Activated CD8-positive, alpha-beta memory T cell treated with anti-CD3 and anti-CD28 coated beads, Interleukin-2, amount 10 ng/mL, durations not matched to agents 7 days and 5 days (primary cell): ENCODE measurements at places on chromosomes 13 and 19.

GRCh38 chr19:38739440-38740256, 4.6 kb downstream of the CAPN12 start:
- DNase-seq = peak; percentile 56

GRCh38 chr13:88071371-88071770, 400.2 kb downstream of the SLITRK5 start:
- no peak for DNase-seq

GRCh38 chr19:6524311-6524710, 6.5 kb upstream of the TNFSF9 start:
- no peak for DNase-seq

DNA sequence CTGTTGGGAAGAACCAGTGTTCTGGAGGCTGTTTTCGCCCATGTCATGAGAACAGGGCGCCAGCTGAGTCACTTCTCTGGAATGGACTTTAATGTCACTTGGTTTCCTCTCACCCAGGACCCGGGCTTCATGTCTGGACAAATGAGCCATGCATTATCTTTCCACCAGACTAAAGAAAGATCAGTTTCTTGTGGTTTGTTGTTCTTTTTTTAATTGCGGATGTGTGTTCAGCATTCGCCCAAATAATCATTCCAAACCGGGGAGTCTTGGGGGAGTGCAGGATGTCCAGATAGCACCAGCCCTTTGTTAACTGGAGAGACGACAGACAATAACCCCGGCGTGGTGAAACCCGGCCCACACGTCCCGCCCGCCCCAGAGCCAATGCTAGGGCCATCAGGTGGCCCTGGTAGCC, 102.5 kb downstream of the COL4A2 start:
- DNase-seq = no peak

DNA sequence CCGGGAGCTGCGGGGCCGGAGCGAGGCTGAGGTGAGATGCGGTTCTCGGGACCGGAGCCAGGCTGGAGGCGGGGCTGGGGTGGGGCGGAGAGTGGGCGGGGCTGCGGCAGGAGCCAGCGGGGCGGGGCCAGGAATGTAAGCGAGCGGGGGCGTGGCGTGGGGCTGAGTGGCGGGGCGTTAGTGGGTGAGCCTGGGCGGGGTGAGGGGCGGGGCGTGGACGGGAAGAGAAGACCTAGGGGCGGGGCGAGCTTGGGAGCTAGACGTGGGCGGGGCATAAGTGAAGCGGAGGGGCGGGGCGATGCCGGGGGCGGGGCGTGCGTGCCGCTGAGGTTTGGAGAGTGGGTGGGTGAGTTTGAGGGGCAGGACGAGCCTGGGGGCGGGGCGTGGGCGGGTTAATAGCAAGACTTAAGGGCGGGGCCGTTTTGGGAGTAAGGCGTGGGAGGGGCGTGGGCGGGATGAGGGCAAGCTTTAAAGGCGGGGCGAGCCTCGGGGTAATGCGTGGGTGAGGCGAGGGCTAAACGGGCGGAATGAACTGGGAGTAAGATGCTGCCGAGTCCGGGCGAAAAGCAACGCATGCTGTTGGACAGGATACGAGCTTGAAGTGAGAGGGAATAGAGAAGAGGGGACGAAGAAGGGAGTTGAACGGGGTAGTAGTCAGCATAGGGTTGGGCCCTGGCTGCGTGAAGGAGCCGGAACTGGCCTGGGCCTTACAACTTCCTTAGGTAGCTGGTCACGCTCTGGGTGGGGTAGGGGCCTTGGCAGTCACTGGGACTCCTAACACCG, 572 bp downstream of the SNAPC2 start:
- peak; percentile 99 for DNase-seq

GRCh38 chr19:47124937-47125668, 5.5 kb upstream of the SAE1 start:
- DNase-seq = no peak

DNA sequence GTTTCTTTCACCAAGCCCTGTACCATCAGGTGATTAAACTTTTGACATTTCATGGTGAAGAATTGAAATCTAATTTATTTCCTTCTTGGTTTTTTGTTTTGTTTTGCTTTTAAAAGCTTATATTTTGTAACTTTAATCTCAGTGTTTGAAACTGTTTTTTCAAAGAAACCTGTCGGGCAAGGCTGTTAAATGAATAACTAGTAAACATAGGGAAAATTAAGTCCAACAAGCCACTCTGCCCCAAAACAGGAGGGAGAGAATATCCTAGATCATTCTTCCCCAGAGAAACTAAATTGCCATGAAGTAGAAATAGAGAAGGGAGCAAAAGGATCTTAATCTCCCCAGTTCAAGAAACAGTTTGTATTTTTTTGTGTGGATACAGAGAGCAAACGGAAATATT, 98.2 kb downstream of the FREM2 start:
- no peak for DNase-seq

DNA sequence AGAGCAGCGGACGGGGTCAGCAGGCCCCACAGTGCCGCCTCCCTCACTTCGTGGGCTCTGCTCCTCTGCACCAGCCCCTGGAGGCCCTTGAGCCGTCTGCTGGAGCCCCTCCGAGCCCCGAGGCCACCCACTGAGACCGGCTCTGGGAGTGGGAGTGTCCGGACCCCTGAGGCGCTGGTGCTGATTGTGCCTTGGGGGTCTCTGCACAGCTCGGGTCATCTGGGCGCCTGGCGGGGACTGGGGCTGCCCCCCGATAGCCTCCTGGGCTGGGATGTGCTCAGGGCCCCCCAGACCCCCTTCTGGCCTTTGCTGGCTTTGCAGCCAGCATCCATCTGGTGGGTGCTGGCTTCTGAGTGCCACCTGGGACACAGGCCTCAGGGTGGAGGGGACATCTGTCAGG, 15.4 kb downstream of the CBARP start:
- no peak for DNase-seq

GRCh38 chr13:67833564-67833963, 603.4 kb upstream of the PCDH9 start:
- no peak for DNase-seq
